Smooth muscle cell of the coronary artery (primary cell): ENCODE measurements at places on chromosomes 16 and 17. TPM values are rescaled to one million over a fixed set of nuclear protein-coding genes. Genes with fewer than 3 reads are reported as not detected.

The SEC14L5 gene
- 2.6 TPM in 1 of 2 replicates, not detected in the other for total RNA-seq

The CDH1 gene
- total RNA-seq = 0.15 TPM in 1 of 2 replicates, not detected in the other

The DHRS7C gene
- not detected in 2 replicates for total RNA-seq

The KRTAP4-4 gene
- not detected in 2 replicates for total RNA-seq

The SAMD14 gene
- total RNA-seq = 0.35 and 2.2 TPM in 2 replicates

The HSD17B2 gene
- total RNA-seq = 0.35 TPM in 1 of 2 replicates, not detected in the other

The PRCD gene
- 0.60 and 1.6 TPM in 2 replicates for total RNA-seq

The SPATA32 gene
- not detected in 2 replicates for total RNA-seq

The EXOC3L1 gene
- 0.47 TPM in 1 of 2 replicates, not detected in the other for total RNA-seq

The GRB7 gene
- total RNA-seq = under 0.01 and 0.60 TPM in 2 replicates

The MYL11 gene
- not detected in 2 replicates for total RNA-seq

The CCDC154 gene
- total RNA-seq = 0.08 and 0.70 TPM in 2 replicates

The CD68 gene
- 4.7 and 22.3 TPM in 2 replicates for total RNA-seq

The ABCC11 gene
- 0.08 TPM in 1 of 2 replicates, not detected in the other for total RNA-seq

The HID1 gene
- total RNA-seq = 0.23 and 0.90 TPM in 2 replicates

The NTN3 gene
- 0.23 and 0.47 TPM in 2 replicates for total RNA-seq

The PRDM7 gene
- not detected in 2 replicates for total RNA-seq

The FNDC8 gene
- not detected in 2 replicates for total RNA-seq

The CCDC200 gene
- not detected in 2 replicates for total RNA-seq

The SPATA33 gene
- total RNA-seq = 1.1 and 1.5 TPM in 2 replicates

The PRAC1 gene
- not detected in 2 replicates for total RNA-seq

The ABCA6 gene
- 23.2 and 90.9 TPM in 2 replicates for total RNA-seq

The TLK2 gene
- 43.4 and 44.0 TPM in 2 replicates for total RNA-seq

The NEUROD2 gene
- not detected in 2 replicates for total RNA-seq

The TPSD1 gene
- total RNA-seq = not detected in 2 replicates

The DNAH17 gene
- total RNA-seq = under 0.01 TPM in 1 of 2 replicates, not detected in the other
